ENCODE measurements at places on chromosomes 6 and 20. TPM values are rescaled to one million over a fixed set of nuclear protein-coding genes. Genes with fewer than 3 reads are reported as not detected.

The PPP1R16B gene
- 46.9 TPM for total RNA-seq

The PNPLA1 gene
- not detected for total RNA-seq

The OPN5 gene
- total RNA-seq: 12.1 TPM

The HLA-E gene
- total RNA-seq: 274 TPM

The SPINT4 gene
- total RNA-seq: not detected

DNA sequence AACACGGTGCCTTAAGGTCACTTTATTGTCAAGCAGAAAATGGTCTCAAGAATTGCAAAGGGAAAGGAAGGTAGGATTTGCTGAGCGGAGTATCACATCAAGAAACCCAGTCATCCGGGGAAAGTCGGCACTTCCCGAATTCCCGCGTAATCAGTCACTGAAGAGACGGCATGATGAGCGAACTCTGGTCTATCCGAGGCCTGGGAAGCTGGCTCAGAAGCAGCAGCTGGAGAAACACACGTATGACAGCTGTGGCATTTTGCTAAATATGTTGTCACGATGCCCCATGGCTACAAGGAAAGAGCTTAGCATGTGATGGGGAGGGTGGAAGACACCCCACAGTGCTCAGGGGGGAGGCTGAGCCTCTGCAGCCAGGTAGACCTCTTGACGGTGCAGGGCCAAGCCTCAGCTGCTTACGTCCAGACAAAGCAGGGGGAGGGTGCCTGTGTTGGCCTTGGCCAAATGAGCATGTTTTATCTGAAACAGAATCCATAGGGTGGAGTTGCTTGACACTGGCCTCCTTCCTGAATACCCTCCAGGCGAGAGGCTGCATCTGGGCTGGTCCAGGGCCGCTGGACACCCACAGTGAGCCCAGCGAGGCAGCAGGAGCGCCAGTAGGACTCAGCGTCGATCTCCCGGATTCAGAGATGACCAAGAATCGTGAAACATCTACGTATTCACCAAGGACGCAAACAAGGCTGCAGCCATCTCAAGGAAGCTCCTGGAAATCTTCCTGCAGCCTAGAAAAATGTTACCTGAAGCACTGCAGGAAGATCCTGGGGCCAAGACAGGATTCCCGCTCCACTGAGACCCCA lies 118.8 kb upstream of the AFDN start:
- DNase-seq: no peak

- no peak for DNase-seq
Observed at GRCh38 chr20:64130876-64131275, 23.5 kb upstream of the NPBWR2 start.

GRCh38 chr20:45173522-45173921 lies 1.2 kb upstream of the PI3 start:
- DNase-seq: no peak

- no peak for DNase-seq
Observed at GRCh38 chr6:139931747-139932146, 557.3 kb upstream of the CITED2 start.

DNA sequence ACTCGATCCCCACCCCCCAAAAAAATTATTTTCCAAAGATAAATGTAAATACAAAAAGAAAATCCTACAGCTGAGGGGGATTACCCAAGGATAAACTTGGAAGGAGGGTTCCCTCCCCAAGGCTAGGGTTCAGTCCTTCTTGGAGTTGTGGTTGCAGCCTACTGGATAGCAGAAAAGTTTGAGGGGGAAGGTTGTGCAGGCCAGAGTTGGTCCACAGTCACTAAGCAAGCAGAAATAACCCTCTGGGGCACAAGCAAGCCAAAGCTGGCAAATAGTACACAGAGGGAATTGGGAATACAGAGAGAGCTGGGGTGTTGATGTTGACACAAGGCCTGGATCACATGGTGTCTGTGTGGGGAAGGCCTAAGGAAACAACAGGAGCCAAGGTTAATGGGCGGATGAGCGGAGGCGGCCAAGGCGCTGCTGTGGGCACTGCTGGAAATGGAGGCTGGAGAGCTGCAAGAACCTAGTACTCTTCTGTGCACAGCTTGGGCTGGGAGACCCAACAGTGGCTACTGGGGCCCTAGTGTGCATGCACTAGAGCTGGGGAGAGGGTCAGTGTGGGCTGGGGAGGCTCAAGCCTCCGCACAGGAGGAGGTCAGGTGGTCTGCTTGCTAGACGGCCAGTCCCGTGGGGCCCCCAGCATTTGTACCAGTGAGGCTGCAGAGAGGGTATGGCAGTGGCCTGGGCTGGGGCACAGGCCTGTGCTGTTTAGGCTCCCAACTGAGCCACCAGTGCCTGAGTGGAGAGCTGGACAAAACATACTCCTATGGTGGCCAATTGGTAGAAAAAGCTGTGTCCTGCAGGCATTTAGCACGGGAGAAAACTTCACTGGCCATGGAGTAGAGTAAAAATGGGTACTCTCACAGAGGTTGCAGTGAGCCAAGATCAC lies 5.5 kb upstream of the SNRPB start:
- no peak for DNase-seq

- DNase-seq: no peak
Observed at GRCh38 chr6:46776070-46776712, 17.0 kb upstream of the MEP1A start.

- no peak for DNase-seq
Observed at GRCh38 chr6:89547281-89547680, 91.3 kb downstream of the LYRM2 start.

DNA sequence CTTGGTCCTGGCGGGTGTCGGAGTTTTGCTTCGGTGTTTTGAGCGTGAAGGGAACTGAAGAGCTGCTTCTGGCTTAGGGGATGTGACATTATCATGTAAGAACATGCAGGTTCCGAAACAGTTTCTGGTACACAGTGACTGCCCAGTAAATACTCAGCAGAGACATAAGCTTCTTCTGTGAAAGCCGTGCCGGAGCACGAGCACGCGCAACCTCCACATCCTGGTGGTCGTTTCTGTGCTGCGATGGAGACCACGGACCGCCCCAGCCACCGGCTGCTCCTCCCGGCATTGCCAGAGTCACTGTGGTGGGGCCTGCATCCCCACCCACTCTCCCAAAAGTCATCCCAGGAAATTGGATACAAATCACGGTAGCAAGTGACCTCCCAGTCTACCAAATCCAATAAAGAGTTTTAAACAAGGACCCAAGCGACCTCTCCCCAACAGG lies 18.7 kb downstream of the KIF25 start:
- no peak for DNase-seq

- no peak for DNase-seq
Observed at GRCh38 chr6:45351667-45352066, 23.5 kb downstream of the RUNX2 start.

DNA sequence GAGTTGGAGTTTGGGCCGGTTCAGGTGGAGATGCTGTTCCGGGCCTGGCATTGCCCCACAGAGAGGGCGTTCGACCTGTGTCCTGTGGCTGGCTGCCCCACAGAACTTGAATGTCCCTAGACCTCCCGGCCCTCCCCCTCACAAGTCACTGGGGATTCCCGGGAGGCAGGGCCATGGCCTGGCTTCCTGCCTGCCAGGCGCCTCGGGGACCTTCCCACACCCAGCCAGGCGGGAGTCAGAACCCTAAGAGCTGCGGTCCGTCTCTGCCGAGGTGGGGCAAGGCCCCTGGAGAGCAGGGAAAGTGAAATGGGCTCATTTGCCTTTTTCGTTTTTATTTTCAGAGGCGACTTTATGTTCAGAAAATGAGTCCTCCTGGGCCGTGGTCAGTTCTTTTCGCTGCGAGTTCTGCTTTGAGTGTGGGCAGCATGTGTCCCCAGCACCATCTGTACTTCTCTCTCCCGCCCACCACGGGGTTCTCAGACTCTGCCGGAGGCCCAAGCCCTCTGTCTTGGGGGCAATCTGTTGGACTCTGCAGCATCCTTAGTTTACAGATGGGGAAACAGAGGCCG lies 8.5 kb downstream of the RBM38 start:
- DNase-seq: no peak

- DNase-seq: no peak
Observed at GRCh38 chr20:63857764-63858392, 3.4 kb upstream of the ABHD16B start.

GRCh38 chr6:31954511-31954910 lies 4.3 kb downstream of the NELFE start:
- DNase-seq: no peak
